ENCODE measurements at places on chromosomes 7 and 10. TPM values are rescaled to one million over a fixed set of nuclear protein-coding genes. Genes with fewer than 3 reads are reported as not detected.

DNA sequence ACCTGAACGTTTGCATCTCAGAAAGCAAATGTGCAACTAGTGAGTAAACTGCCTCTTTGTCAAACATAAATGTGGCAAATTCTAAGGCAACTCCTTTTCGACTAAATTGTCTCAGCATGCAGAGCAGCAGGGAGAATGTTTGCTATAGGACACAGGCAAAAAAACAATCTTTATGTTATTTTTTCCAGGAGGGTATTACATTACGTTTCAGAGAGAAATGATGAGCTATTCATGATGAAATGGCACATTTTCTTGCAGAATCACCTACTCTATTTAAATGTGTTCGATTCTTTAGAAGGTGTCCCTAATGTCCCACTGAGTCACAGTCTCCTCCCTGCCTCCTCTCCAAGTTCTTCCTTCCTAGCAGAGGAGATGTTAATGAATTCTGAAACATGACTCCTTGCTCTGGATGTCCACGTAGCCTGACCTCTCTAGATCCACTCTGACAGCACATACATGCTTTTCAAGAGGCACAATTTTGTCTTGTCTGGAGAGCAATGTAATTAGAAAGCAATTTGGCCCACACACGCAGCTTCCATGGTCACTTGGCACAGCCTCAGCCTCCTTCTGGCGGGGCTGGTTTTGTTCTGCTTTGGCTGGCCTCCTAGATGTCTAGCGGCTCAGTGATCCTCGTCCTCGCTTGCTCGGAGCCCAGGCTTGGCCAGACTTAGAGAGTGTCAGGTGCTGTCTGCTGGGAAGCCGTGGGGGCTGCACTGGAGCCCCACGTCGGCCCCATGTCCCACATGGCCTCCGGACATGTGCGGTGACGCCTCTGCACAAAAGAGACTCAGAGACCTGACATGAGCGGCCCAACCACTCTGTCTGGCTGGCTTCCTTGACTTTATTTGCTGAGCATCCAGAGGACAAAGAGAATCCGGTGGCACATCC lies 125.7 kb upstream of the ZNF438 start:
- H3K4me1 ChIP-seq = peaks cover 18% of the 10 kb centered on the region
- no peaks in the 10 kb centered on the region for H3K36me3 ChIP-seq
- no peak overlapping the region for H3K4me3 ChIP-seq
- no peaks in the 10 kb centered on the region for H3K27me3 ChIP-seq
- peak overlapping the region; percentile 9 for H3K27ac ChIP-seq

DNA sequence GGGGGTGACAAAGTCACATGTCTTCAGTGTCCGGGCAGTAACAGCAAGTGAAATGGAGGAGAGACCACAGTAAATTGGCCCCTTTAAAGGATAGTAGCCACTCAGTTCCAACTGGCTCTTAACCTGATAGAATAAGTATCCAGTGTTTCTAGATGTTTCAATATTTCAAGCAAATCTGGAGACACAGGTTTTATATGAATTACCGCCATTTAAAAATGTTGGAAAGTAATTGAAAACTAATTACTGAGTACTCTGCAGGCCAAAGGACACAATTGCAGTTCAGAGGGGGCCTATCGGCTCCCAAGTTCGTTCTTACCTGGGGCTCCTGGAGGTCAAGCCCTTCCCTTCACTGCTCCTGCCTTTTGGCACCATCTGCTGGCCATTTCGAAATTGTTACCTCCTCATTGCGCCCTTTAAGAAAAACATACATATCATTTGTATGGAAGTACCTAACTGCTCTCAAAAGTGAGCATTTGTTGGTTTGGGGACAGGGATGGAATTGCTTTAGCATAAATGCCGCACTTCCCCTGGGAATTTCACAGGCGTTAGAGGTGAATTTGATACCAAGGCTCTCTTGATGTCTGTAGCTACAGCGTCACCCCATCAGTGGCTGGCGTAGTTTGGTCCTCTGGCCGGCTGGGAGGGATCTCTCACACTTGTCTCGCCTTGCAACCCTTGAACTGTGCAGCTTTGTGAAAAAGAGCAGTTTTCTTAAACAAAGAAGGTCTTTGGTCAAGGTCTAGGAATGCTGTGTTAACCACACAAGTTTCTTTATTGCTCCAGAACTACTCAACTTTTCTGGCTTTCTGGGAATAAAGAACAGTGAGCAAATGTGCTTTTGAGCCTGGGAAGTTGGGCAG lies 220.0 kb downstream of the ARHGAP21 start:
- H3K4me1 ChIP-seq = peaks cover 8% of the 10 kb centered on the region
- peak overlapping the region; percentile 17 for H3K27ac ChIP-seq
- no peak overlapping the region for H3K4me3 ChIP-seq
- peak; percentile 78 for DNase-seq
- H3K36me3 ChIP-seq = peaks cover 16% of the 10 kb centered on the region
- H3K27me3 ChIP-seq = no peaks in the 10 kb centered on the region

DNA sequence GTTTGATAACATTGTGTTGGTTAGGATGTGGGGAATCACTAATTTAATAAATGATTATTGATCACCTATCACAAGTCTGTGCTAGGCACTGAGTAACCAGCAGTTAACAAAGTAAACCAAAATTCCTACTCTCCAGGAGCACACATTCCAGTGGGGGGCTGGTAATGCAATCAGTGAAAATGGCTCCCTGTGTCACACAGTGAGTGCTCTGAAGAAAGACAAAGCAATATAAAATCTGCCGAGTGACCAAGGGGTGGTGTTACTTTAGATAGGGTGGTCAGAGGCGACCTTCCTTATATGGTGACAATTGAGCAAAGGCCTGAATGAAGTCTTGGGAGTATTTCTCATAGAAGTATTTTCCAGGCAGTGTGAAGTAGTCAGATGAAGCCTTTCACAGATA lies 13.6 kb upstream of the SMC3 start:
- H3K4me3 ChIP-seq = no peak overlapping the region
- no peak overlapping the region for H3K27ac ChIP-seq

GRCh38 chr10:78992333-78992732 lies 76.4 kb upstream of the ZMIZ1 start:
- H3K27me3 ChIP-seq = peaks cover 2% of the 10 kb centered on the region
- H3K27ac ChIP-seq = no peak overlapping the region
- H3K36me3 ChIP-seq = no peaks in the 10 kb centered on the region
- DNase-seq = no peak

The ANKRD61 gene
- total RNA-seq = 0.18 TPM

The ASIC3 gene
- 5.9 TPM for total RNA-seq

The HERC4 gene
- total RNA-seq = 56.9 TPM

GRCh38 chr7:91541641-91542040 lies 277.4 kb downstream of the FZD1 start:
- DNase-seq = peak; percentile 49
- no peaks in the 10 kb centered on the region for H3K36me3 ChIP-seq
- no peak overlapping the region for H3K4me3 ChIP-seq
- H3K27me3 ChIP-seq = no peaks in the 10 kb centered on the region
- no peak overlapping the region for H3K27ac ChIP-seq

- no peaks in the 10 kb centered on the region for H3K4me1 ChIP-seq
- no peak for DNase-seq
- no peak overlapping the region for H3K4me3 ChIP-seq
- no peaks in the 10 kb centered on the region for H3K27me3 ChIP-seq
- H3K27ac ChIP-seq = no peak overlapping the region
Observed at GRCh38 chr10:88343761-88344484, 239.2 kb downstream of the RNLS start.

- no peaks in the 10 kb centered on the region for H3K36me3 ChIP-seq
- DNase-seq = peak; percentile 61
- peak overlapping the region; percentile 7 for H3K27ac ChIP-seq
- H3K4me1 ChIP-seq = peaks cover 25% of the 10 kb centered on the region
Observed at GRCh38 chr10:3813986-3814837, 29.2 kb upstream of the KLF6 start.

- no peaks in the 10 kb centered on the region for H3K36me3 ChIP-seq
- H3K4me3 ChIP-seq = no peak overlapping the region
- no peak for DNase-seq
Observed at GRCh38 chr7:96414931-96415292, 93.0 kb upstream of the SLC25A13 start.

DNA sequence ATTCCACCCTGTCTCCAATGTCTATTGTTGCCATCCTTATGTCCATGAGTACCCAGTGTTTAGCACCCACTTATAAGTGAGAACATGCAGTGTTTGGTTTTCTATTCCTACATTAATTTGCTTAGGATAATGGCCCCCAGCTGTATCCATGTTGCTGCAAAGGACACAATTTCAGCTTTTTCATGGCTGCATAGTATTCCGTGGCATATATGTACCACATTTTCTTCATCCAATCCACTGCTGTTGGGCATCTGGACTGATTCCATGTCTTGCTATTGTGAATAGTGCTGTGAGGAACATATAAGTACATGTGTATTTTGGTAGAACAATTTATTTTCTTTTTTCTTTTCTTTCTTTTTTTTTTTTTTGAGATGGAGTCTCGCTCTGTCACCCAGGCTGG lies 68.2 kb downstream of the TMEM178B start:
- no peak overlapping the region for H3K27ac ChIP-seq
- H3K4me1 ChIP-seq = no peaks in the 10 kb centered on the region
- DNase-seq = no peak
- no peaks in the 10 kb centered on the region for H3K36me3 ChIP-seq

DNA sequence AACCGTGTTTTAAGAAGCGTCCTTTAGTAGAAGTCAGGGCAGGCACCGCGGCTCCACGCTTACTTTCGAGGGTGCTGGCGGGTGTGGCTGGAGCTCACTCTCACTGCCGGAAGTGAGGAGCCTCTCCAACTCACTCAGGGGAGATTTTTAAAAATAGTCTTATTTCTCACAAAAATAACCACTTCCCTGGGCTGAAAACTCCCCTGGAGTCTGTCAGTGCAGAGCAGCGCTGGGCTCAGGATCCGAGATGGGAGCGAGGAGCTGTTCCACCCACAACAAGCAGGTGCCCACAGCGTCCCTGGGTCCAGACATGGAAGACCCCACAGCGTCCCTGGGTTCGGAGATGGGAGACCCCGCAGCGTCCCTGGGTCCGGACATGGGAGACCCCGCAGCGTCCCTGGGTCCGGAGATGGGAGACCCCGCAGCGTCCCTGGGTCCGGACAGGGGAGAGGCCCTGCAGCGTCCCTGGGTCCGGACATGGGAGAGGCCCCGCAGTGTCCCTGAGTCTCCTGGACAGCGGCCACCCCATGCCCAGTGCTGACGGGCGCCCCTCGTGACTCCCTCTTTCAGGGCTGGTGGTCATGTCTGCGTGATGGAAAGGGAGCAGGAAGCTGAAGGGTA lies 51.2 kb downstream of the VIPR2 start:
- H3K4me3 ChIP-seq = no peak overlapping the region
- no peaks in the 10 kb centered on the region for H3K36me3 ChIP-seq
- H3K27ac ChIP-seq = no peak overlapping the region
- H3K4me1 ChIP-seq = no peaks in the 10 kb centered on the region
- no peaks in the 10 kb centered on the region for H3K27me3 ChIP-seq

The AGBL3 gene
- total RNA-seq = 0.72 TPM

GRCh38 chr10:13633689-13634088 lies 46.9 kb downstream of the PRPF18 start:
- no peaks in the 10 kb centered on the region for H3K27me3 ChIP-seq

DNA sequence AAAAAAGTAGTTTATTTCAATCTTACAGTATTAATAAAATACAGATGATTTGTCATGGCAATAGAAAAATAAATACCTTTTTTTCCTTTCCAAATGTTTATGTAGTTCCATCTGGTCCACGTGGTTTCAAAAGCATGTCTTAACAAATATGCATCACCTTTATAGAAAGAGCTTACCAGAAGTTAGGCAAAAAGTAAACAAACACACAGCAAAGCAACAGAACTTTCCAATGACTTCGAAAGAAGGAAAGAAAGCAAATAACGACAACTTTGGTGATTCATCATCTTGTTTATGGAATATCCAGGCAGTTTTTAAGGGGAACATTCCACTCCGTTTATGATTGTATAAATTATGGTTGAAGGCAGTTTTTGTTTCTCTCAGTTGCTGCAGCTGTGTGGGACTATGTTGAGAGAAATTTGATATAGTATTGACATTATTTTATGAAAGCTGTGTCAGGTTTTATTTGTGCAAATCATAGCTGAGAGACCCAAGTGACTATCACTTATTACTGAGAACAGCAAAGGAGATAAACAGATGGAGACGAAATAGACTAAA lies 203.1 kb downstream of the CDC14C start:
- DNase-seq = no peak
- no peak overlapping the region for H3K4me3 ChIP-seq
- H3K4me1 ChIP-seq = no peaks in the 10 kb centered on the region
- no peaks in the 10 kb centered on the region for H3K36me3 ChIP-seq
- H3K27ac ChIP-seq = no peak overlapping the region

DNA sequence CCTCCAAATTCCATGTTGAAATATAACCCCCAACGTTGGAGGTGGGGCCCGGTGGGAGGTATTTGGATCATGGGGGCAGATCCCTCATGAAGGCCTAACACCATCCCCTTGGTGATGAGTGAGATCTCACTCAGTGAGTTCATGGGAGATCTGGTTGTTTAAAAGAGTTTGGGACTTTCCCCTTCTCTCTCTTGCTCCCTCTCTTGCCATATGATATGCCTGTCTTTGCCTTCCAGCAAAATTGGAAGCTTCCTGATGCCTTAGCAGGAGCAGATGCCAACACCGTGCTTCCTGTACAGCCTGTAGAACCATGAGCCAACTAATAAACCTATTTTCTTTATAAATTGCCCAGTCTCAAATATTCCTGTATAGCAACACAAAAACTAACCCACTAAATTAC lies 55.7 kb upstream of the CDK1 start:
- H3K36me3 ChIP-seq = no peaks in the 10 kb centered on the region
- DNase-seq = no peak
- H3K4me1 ChIP-seq = no peaks in the 10 kb centered on the region
- H3K27ac ChIP-seq = no peak overlapping the region
- H3K27me3 ChIP-seq = no peaks in the 10 kb centered on the region

DNA sequence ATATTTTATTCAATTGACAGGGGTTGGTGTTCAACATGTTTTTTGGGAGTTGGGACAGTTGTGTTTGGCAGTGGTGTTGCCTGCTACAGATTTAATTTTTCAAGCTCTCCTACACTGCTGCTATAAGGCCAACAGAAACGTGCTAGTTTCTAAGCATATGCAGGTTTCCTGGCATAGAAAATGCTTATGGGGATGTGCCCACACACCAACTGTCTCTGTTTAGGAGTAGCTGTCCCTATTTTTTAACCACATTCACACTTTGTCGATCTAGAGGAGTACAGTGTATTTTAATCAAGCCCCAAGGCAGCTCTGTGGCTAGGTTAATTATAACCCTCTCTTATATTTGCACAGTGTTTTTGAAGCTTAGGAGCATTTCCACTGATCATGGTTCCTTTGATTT lies 28.6 kb downstream of the TMEM178B start:
- H3K4me1 ChIP-seq = no peaks in the 10 kb centered on the region
- H3K27ac ChIP-seq = no peak overlapping the region
- no peak overlapping the region for H3K4me3 ChIP-seq
- H3K27me3 ChIP-seq = no peaks in the 10 kb centered on the region
- DNase-seq = no peak
- no peaks in the 10 kb centered on the region for H3K36me3 ChIP-seq

- DNase-seq = peak; percentile 57
- H3K27me3 ChIP-seq = no peaks in the 10 kb centered on the region
- H3K4me3 ChIP-seq = no peak overlapping the region
- H3K36me3 ChIP-seq = no peaks in the 10 kb centered on the region
Observed at GRCh38 chr10:59283456-59284091, 78.8 kb downstream of the FAM13C start.

All from astrocyte (in vitro differentiated cells and primary cell).